ENCODE measurements at places on chromosomes 16 and 17.

DNA sequence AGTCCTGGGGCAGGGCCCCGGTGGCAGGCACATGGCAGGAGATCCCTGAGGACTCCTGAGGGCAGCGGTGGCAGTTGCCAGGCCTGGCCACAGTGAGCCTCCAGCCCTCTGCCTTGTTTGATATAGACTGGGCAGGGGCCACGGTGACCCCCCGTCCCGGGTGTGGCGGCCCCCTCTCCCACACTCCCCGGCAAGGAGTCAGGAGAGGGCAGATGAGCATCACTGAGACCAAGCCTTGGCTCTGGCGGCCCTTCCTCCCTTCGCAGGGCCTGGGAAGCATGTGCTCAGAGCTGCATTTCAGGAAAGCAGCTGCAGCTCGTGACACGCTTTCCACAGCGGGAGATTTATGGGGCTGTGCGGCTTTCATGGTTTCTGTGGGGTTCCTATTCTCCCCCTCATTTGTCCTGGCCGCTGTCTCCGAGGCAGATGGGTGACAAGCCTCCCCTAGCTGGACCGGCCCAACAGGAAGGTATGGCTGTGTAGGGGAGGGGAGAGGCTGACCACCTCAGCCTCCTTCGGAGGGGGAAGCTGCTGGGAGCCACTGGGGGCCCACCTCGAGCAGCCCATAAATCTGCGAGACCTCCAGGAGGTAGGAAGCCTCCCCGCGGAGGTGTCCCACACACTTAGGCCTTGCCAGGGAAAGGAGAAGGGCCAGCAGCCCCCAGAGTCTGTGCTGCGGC is 211.4 kb downstream of the NTN1 start:
- no peak for DNase-seq

- DNase-seq = no peak
These were observed 185.7 kb upstream of the IRX5 start for GRCh38 chr16:54744998-54745397.

- DNase-seq = no peak
These were observed 5.6 kb upstream of the PVALEF start for GRCh38 chr17:81159611-81160265.

GRCh38 chr17:14505606-14506005 is 204.7 kb downstream of the HS3ST3B1 start:
- no peak for DNase-seq

- peak; percentile 7 for DNase-seq
These were observed 475.9 kb upstream of the CCL2 start for GRCh38 chr17:33779234-33779591.

DNA sequence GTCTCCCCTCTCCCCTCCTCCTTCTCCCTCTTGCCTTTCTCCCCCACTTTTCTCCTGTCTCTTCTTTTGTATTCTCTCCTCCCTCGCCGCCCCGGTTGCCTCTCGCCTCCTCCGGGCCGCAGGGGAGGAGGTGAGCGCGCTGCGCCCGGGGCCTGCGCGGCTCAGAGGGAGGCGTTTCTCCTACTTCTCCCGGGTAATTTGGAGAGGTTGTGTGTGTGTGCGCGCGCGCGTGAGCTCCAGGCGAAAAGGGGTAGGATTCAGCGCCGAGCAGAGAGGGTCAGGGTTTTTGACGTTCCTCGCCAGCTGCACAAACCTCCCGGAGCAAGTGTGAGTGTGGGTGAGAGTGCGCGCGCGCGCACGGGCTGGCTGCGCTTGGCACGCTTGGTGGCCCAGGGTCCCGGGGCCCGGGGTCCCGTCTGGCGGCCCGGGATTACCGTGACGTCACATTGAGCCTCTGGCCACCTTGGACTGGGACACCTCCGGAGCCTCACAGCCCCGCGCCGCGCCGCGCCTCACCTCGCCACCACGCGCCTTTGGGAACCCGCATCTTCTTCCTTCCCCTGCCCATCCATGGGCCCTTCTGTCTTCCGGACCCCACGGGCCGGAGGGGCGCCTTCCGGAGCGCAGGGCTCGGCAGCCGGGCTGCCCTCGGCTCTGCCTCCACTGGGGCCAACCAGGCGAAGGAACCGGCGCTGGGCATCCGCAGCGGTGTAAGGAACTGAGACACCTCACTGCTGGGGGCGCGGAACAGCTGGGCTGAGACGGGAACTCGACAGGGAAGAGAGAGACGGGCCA is 479 bp downstream of the IRX6 start:
- no peak for DNase-seq

- DNase-seq = no peak
These were observed 13.5 kb upstream of the CALB2 start for GRCh38 chr16:71345031-71345430.

- DNase-seq = no peak
These were observed 16.2 kb downstream of the ZNF276 start for GRCh38 chr16:89737341-89738071.

DNA sequence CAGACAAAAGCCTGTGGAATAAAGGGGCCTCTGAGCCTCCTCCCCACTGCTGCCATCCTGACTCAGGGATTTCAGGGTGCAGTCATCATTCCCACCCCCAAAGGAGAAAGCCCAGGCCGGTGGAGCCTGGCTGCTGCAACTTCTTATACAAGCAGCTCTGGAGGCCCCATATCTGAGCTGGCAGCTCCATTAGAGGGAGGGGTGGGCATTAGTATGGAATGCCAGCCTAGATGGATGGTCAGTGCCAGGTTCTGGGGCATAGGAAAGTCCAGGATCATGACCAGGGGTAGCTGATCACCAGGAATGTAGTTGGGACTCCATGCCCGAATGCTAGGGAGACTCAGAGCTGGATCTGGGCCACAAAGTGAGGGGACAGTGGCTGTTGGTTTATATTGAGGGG is 581.0 kb downstream of the KCNJ18 start:
- no peak for DNase-seq

DNA sequence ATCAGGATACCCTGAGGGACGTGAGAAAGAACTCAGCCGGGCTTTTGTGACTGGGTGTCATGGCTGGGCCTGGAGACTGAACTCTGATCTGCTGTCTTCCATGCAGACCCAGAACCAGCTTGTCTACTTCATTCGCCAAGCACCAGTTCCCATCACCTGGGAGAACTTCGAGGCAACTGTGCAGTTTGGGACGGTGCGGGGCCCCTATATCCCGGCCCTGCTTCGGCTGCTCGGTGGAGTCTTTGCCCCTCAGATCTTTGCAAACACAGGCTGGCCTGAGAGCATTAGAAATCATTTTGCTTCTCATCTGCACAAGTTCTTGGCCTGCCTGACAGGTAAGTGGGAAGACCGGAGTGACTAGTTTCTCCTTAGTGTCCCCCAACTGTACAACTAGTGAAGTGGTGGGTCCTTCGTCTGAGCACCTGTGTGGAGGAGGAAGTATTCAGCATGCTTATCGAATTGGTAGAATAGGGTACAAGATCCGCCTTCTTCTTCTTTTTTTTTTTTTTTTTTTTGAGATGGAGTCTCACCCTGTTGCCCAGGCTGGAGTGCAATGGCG is 15.5 kb downstream of the DNAH2 start:
- DNase-seq = no peak

DNA sequence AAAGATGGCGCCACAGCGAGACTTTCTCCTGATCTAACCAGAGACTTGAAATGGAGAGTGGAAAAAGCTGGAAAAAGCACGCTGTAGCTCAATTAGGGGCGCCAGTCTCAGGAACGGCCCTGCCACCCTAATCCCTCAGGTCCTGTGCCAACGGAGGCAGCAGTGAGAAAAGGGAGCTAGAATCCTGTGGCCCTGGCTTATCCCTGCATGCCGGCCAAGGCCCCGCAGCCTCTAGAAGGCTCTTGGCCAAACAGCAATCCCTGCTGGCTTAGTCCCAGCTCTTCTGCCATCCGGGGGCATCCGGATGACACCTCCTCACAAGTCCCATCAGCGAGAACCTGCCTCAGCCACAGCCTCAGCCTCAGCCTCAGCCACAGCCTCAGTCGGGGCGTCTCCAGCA is 69.8 kb downstream of the MRM3 start:
- no peak for DNase-seq

DNA sequence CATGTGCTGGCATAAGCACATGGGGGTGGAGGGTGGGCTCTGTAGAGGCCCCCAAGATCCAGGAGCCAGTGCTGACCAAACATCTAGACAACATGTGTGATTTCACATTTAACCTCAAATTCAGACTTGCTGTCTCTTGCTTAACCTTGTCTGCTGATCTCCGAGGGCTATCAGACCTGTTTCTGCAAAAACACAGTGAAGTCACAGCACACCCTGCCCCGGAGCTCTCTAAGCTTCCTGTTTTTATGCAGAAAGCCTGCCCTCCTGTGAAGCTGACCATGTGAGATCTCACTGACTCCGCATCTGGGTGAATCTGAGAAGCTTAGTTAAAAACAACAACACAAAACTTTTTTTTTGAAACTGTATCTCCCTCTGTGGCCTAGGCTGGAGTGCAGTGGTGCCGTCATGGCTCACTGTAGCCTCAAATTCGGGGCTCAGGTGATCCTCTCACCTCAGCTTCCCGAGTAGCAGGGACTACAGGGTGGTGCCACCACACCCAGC is 6.6 kb upstream of the DPEP2 start:
- no peak for DNase-seq

DNA sequence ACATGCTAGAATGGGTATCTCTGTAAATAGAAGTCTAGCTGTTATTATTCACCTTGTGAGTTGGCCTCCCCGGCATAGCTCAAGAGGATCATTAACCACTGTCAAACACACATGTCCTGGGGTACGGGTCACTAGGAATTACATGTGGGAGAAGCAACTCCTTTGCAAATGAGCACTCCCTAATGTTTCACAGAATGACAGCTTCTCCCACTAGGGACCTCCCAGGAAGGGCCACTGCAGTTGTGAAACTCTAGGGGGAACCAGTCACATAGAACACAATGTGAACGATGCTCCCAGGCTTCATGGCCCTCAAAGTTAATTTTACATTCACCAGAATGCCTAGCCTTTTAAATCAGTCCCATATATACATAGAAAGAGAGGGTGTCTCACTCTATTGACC is 12.4 kb upstream of the ZNF19 start:
- no peak for DNase-seq

DNA sequence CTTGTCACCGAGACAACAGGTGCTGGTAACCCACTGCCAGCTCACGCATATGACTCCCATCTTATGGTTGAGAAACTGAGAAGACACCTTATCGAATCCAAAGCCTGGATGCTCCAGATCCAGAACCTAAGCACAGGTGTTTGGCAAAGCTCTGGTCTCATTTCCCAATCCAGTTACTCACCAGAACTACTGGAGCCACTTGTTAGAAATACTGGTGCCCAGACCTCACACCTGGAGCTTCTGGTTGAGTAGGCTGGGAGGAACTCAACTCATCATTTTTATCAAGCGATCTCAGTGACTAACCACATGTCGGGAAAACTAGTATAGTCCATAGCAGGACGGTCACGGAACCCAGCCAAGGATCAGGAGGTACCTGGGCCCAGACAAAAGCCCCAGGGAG is 86.7 kb upstream of the RCVRN start:
- DNase-seq = no peak

DNA sequence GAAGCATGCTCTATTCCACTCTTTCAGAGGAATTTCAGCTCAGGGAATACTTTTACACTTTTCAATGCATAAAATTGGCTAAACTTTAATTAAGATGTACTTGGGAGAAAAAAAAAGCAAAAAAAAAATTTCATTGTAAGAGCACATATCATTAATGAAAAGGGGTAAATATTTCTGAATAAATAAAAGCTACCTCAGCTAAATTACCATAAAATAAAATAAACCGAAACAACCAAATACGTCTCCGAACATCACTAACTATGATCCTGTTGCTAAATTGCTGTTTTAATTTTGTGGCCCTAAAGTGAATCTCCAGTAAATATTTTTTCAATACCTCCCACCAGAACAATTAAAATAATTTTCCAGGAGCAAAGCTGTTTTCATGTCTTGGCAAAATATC is 203.7 kb upstream of the KCNJ16 start:
- no peak for DNase-seq

Data from NK-92 treated with Interleukin-12 subunit alpha and Interleukin-12 subunit beta, amount 100 ng/mL, for 24 hours (cell line).